A549 (cell line): ENCODE measurements at places on chromosomes 5 and 9. TPM values are rescaled to one million over a fixed set of nuclear protein-coding genes. Genes with fewer than 3 reads are reported as not detected.

GRCh38 chr5:158947846-158948245 is 151.9 kb downstream of the EBF1 start:
- DNase-seq: no peak

DNA sequence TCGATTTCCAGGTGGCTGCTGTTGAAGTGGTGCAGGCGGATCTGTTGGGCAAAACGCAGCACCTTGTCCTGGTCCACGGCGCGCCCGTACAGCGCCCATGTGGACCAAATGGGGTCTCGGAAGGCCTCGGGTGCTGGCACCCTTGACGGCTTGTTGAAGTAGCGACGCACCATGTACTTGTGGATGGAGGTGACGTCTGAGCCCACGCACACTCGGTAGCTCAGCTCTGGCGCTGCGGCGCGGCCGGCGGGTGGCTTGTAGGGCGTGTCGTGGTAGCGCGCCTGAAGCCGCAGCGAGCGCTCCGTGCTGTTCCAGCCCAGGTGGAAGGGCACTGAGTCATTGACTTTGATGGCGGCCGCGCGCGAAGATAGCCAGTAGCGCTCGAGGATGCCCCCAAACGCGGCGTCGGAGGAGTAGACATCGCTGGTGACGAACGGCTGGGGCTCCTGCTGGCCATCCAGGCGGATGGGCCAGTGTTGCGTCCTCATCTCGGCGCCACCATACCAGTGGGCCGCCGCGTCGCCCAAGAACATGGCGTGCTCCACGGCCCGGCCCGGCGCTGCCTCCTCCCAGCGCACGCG is 4.7 kb downstream of the MYORG start:
- DNase-seq: no peak

PCDHB11 gene
- polyA plus RNA-seq: 0.05 to 0.08 TPM (median 0.07 TPM) in 3 replicates

GRCh38 chr5:82538339-82539034 is 260.3 kb upstream of the RPS23 start:
- DNase-seq: no peak
